CD4-positive, alpha-beta T cell treated with Interleukin-4 for 4 hours (primary cell): ENCODE measurements at places on chromosomes 1 and 21.
A peak's percentile ranks its signal among the peaks of the same experiment; 100 is the strongest.

DNA sequence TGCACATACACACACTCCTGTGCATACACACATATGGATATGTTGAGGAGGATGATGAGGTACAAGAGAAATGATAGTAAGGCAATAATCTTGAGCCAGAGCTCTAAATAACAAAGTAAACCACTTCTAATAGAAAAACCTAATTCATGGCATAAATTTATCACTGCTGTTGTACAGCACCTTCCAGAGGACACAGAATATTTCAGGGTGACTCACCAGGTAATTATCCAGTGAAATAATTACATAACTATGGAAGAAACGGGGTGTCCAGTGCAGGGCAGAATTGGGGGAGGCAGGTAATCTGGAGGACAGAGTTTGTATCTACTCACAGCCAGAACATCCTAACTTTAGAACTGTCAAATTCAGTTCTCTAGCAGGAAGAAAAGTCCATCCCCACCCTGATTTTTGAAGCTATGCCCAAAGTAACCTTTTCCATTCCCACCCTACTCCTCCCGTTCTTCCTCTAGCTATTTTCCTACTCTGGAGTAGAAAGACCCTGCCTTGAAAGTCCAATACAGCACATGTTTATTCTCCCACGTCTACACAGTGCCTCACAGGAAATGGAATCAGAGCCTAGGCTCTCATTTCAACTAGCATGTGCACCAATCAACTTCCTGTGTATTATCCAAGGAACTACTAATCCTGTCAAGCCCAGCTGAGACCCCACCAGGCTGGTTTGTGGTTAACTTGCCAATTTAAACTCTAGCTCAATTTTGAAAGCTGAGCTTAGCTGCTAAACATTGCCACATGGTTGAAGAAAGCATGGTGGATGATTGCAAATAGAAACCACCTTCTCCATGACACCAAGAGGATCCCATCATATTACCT is 96.6 kb downstream of the PTPN14 start:
- no peak for DNase-seq

GRCh38 chr1:59767119-59767518 is 47.6 kb upstream of the HOOK1 start:
- no peak for DNase-seq

DNA sequence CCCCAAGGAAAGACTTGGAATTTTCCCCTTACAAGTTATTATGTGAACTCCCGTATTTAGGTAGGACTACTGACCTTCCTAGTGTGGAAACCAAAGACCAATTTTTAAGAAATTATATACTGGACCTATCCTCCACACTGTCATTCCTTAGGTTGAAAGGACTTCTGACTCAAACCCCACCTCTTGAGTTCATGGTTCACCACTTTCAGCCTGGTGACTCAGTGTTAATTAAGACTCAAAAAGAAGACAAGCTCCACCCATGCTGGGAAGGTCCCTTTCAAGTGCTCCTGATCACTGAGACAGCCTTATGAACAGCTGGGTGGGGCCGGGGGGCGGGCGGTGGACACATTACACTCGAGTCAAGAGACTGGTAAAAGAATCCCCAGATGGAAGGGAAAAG is 113.2 kb downstream of the LRRC53 start:
- no peak for DNase-seq

DNA sequence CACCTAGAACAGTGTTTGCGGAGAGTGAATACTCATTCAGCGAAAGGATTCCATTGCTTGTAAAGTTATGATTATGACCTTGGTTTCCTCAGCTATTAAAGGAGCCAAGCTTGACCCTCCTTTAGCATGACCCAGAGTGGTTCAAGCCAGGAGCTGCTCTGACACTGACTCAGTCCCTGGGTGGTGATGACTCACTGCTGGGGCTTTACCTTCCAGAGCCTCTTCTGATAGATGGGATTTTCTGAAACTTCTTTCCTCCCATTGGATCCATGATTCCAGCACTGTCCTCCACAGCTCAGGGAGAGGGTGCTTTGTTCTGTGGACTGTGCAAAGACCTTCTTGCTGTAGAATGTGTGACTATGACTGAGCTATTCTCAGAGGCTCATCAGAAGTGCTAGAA is 77.4 kb downstream of the S1PR1 start:
- no peak for DNase-seq

GRCh38 chr1:4175566-4176405 is 275.7 kb upstream of the C1orf174 start:
- DNase-seq = no peak

DNA sequence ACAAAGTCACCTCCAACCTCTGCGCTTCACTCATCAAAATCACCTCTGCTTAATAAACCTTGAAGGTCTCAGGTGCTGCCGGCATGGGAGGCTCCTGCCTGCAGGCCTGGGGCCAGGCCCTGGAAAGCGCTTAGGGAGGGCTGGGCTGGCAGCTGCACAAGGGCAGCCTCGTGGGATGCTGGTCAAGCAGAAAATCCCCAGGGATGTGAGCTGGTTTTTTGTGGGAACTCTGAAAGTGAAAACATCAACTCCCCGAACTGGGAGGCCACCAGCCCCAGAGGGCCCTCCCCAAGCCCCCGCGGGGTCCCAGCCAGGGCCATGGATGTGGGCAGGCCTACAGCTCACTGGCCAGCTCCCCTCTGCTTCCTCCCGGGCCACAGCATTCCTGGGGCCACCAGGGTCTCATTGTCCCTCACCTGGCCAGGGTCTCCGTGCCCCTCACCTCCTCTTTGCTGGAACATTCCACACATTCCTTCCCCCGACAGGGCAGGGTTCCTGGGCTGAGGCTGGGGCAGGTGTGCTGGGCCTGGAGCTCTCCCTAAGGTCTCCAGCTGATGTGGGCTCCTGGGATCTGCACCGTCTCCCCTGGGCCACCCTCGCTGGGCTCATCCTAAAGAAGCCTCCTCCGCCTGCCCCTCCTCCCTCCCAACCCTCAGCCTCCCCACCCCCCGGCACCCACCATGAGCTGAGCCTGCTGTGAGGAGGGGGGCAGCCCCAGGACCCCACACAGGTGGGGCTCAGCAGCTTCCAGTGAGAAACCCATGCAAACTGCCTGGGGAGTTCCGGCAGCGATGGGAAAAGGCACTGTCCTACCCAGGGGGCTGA is 36.0 kb upstream of the POFUT2 start:
- DNase-seq = no peak

- no peak for DNase-seq
These were observed 46.3 kb upstream of the RPL11 start for GRCh38 chr1:23645338-23645737.

DNA sequence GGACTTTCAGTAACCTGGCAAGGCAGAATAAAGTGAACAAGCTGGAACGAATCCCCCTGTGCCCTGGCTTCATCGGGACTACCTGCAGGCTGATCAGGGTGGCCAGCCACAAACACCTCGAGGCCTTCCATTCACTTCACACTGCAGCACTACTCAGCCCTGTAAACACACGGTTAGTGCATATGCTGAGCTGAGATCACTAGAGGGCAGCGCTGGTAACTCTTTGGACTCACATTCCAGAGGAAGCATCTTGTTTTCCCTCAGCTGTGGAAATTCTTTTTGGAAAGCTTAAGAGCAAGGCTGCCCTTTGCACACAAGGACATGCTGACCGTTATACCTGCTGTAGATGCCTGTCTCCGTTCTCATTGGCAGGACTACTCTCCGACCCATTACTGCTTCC is 32.1 kb downstream of the PCSK9 start:
- DNase-seq = no peak

GRCh38 chr1:46077644-46078043 is 54.8 kb downstream of the PIK3R3 start:
- DNase-seq = no peak

DNA sequence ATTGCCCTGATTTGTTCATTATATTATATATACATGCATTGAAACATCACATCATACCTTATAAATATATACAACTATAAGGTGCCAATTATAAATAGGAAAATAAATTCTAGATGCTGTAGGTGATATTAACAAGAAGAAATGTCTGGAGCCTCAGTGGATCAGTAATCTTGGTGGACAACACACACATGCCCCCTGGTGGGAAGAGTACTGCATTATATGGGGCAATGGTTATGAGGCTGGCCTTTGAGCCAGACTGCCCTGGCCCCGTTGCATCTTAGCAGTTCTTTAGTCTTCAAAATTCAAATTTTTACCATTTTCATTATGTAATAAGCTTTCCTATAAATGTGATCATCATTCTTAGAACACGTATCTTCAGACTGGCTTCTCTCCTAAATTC is 335.0 kb upstream of the GREM2 start:
- no peak for DNase-seq

GRCh38 chr1:46595127-46595526 is 8.9 kb downstream of the MKNK1 start:
- peak; percentile 22 for DNase-seq

DNA sequence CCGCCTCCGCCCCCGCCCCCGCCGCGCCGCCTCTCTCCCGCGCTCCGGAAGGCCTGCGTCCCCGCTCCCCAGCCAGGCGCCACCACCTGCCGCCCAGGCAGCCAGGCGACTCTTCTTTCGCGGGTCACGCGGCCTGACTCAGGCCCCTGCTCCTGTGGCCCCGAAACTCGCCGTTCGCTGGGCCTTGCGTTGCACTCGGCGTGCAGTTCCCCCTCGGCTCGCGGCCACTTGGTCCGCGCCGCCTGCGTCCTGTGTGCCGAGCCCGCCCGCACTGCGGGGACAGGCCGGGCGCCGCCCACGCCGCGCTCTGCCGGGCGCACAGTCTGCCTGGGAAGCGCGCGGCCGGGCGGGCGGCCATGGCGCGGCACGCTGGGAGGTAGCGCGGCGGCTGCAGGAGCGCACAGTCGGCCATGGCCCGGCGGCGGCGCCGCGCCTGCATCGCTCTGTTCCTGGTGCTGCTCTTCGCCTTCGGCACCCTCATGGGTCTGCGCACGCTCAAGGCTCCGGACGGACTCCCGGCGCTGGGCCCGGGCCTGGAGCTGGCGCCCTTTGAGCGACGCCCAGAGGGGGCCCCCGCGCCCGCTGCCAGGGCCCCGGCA is at the start of gene MANEAL:
TSS of gene MANEAL (plus strand) at position 75 of the 599 bp plus-strand sequence. CDS start at position 411, 336 bp downstream.
- peak; percentile 14 for DNase-seq

GRCh38 chr21:15077529-15078145 is 12.8 kb upstream of the NRIP1 start:
- no peak for DNase-seq

DNA sequence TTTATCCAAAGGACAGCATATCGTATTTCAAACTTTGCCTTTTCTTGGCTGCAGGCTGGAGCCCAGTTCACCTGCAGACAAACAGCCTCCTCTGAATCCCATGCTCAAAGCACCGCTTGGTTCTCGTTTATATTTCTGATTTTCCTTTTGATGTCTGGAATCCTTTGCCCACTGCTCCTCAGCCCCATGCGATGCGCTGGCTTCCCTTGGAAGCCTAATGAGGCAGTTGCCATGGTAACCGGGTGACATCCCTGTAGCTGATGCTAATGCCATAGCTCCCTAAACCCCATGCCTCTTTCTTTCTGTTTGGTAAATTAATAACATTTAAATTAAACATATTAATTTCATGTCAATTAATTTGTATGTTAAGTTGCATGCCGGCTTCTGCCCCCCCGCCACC is 327.1 kb downstream of the PRDM2 start:
- no peak for DNase-seq

- DNase-seq = peak; percentile 87
These were observed 788 bp upstream of the TXNIP start for GRCh38 chr1:145997016-145997717.

- no peak for DNase-seq
These were observed 96.5 kb downstream of the GREM2 start for GRCh38 chr1:240515505-240515904.

DNA sequence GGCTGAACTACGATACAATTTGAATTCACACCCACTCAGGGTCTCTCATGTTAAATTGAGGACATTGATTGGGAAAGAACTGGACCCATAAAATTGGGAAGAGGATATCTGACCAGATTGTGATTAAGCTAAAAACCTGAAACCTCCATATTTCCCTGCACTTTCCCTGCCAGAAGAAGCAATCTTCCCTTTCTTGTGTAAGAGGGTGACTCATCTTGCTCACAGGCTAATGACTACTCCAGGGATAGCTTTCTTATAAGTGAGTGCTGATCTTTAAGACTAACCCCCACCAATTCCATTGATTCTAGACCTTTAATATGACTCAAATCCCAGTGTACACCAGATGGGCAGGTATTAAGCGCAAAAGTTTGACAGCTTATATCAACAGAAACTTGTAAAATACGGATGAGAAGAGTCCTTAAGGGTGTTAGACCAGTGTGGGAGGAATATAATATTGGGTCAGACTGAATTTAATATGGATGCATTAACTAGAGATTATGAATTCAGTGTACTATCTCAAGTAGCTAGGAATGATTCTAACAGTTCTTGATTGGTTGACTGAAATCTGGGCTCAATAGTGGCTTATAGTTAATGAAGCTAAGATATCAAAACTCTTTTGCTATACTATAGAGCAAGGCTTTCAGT is 12.1 kb upstream of the SGIP1 start:
- no peak for DNase-seq

DNA sequence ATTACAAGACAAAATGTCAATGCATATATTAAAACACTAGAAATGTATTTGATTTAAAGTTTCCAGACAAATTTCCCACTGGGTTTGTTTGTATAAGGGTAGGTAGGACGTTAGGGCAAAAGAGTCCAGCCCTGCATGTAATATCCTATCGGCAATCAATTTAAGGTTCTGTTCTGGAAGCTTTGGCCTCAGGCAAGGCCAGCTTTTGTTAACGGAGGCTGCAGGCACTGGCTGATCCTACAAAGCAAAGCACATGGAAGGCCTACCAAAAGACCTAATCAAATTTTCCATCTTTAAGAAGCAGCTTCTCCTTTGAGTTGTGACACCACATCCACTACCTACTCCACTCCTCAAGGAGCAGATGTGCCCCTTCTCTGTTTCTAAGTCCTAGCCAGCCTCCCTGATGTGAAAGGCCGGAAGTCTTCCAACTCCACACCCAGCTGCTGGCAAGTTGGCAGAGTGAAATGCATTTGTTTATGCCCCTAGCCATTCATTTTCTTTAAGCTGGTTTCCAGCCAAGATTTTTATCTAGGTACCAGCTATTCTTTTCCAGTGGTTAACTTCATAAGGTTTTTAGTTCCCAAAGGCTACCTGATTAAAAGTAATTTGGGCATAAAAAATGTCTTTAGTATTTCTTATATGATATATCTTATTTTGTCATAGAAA is 452.6 kb downstream of the PTBP2 start:
- DNase-seq = no peak

- no peak for DNase-seq
These were observed 268.6 kb upstream of the RGS18 start for GRCh38 chr1:191889623-191890003.

DNA sequence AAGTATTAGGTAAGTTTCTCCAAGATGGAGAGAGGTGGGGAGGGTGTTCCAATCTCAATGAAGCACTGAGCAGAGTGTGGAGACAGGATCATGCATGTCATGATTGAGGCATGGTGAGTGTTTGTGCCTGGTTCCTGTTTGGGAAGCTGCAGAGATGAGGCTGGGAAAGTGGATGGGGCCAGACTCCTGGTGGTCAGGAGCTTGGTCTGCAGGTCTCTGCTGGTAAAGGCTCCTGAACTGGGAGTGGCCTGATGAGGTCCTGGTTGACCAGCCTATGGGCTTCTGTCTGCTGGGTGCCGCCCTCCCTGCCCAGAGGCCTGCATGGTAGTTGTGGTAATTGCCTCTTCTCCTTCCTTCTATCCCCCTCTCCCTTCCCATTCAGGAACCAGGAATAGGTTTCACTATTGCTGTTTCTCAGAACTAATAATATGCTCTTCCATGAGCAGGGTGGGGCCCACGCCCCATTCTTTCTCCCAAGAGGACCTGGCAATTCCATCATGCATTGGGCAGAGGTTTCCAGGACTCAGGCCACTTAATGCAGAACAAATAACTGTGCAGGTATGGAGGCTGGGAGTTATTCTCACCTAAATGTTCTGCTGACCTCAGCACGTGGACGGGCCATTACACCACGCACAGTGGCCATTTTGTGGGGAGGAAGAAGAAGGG is 24.5 kb downstream of the PROK1 start:
- no peak for DNase-seq

- no peak for DNase-seq
These were observed 758 bp downstream of the TATDN3 start for GRCh38 chr1:212792396-212792908.
